ENCODE measurements at places on chromosomes 2 and 18.

DNA sequence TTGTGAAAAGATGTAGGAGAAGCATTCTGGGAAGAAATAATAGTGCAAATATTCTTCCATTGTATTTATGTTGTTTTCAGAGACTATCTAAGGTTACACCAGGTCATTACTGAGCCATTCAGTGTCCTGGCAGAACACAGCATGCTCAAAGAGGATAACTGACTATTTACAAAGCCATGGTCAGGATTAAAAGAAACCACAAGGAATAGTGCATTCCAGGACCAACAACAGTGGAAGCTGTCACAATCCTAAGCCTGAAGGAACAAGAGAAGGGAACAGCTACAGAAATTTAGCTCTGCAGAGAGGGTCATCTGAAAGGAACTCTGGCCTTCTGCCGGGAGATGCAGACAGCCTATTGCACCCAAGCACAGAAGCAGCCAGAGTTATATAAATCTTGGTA is 116.7 kb downstream of the DSC3 start:
- no peak for DNase-seq

- DNase-seq, result no peak
Observed at GRCh38 chr18:3456686-3457069, 6.7 kb downstream of the TGIF1 start.

DNA sequence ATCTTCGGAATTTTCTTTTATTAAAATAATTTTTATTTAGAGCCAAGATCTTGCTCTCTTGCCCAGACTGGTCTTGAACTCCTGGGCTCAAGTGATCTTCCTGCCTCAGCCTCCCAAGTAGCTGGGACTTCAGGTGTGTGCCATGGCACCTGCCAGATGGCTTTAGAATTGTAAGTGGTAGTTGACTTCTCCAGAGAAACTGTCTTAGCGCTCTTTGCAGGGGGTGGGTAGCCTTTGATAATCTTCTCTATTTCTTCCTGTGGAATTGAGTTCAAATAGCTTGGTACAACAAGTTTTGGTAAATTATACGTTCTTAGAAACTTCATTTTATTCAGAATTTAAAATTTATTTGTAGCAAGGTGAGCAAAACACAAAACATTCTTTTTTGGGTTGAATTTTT is 113.3 kb downstream of the LDLRAD4 start:
- DNase-seq, result no peak

DNA sequence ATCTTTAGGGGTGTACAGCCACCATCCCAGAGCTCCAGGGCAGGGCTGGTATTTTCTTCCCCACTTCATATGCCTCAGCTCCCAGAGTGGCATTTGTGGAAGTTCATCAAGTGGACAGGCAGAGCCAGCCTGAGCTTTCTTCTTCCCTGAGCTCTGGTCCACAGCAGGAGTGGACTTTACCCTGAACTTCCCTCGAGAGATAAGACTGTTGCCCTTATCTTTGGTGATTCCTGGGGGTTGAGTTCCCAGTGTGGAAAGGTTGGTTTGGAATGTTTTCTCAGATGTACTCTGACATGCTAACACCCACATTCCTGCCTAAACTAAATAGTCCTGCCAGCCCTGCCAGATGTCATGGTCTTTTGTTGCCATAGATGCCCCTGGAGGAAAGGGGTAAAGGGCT is 62.0 kb upstream of the LGALSL start:
- DNase-seq, result no peak

DNA sequence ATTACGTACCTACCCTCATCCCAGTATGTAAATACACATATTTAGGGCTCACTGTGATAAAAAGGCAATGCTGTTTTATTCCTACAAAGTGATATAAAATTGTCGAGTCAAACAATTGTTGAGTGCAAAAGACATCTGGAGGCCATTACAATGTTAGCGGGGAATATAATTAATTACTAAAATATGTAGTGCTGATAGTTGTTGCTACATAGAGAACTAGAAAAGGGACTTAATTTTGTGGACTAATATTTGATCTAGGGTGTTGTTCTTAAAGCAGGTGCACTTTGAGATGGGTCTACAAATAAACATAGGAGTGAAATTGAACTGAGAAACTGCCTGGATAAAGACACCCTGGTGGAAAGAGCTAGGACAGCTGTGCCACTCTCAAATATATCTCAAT is 300.1 kb downstream of the NOL4 start:
- DNase-seq, result no peak

DNA sequence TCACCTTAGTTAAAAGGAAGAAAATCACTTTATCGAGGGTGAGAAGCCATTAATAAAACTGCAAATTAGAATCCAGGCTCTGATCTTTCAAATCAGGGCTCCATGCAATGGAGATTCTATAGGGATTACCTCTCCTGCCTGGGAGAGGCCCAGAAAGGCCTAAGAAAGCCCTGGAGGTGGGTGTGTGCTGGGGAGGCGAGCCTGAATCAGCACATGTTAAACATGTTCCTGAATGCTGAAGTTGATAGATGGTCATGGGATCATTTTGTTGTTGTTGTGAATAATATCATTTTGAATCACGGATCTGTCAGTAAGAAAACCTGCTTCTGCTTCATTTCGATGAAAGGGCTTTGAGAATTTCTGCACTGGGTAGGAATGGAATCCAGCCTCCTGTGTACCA is 254.3 kb downstream of the ACKR3 start:
- no peak for DNase-seq

DNA sequence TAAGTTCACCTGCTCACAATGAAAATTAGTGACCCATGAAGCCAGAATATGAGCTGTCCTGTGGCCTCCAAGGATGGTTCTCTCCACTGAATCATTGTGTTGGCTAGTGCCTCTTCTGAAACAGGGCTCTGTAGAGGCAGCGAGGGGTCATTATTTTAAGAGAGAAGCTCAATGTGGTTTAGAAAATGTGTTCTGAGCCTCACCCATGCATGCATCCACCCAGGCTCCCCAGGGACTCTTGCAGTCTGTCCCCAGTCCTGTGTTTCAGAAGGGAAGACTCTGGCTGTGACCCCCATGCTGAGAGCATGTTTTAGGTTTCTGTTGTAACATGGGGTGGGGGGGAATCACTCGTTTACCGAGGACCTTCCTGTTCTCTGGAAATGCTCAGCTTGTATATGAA is 135.2 kb downstream of the RNF144A start:
- DNase-seq, result no peak

DNA sequence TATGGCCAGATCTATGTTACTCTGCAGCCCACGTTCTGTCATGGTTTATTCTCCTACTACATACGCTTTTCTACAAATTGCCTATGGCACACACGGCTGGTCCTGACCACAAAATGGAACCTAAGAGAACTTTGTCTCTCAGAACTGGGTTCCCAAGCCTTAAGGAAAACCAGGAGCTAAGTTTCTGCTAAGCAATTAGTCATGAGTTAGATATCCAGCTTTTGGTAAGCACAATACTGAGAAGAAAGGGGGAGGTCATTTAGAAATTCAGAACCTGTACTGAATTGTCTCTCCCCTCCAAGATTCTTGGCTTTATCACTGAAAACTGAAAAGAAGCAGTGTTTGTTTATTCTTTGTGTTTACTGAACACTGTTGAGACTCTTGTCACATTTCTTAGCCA is 283.5 kb upstream of the TANK start:
- no peak for DNase-seq

- DNase-seq, result no peak
Observed at GRCh38 chr2:177295484-177295883, 31.0 kb upstream of the NFE2L2 start.

GRCh38 chr2:127829845-127830246 is 18.9 kb upstream of the WDR33 start:
- no peak for DNase-seq

DNA sequence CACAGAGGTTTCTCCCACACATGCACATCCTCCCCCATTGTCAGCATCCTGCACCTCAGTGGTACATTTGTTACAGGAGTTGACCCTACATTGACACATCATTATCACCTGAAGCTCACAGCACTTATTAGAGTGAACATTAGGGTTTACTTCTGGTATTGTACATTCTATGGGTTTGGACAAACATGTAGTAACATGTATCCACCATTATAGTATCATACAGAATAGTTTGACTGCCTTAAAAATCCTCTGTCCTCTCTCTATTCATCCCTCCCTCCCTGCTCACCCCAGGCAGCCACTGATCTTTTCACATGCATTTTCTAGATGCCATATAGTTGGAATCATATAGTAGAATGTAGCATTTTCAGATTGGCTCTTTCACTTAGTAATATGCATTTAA is 53.5 kb downstream of the NXPH2 start:
- DNase-seq, result no peak

GRCh38 chr2:179726461-179727180 is 134.8 kb downstream of the ZNF385B start:
- DNase-seq, result no peak

- no peak for DNase-seq
Observed at GRCh38 chr2:221943076-221943810, 355.6 kb downstream of the PAX3 start.

GRCh38 chr2:19801367-19802080 is 100.3 kb downstream of the TTC32 start:
- DNase-seq, result peak; percentile 81

- no peak for DNase-seq
Observed at GRCh38 chr2:229870903-229871656, 50.7 kb downstream of the TRIP12 start.

- DNase-seq, result no peak
Observed at GRCh38 chr18:58041633-58042032, 2.4 kb upstream of the NEDD4L start.

DNA sequence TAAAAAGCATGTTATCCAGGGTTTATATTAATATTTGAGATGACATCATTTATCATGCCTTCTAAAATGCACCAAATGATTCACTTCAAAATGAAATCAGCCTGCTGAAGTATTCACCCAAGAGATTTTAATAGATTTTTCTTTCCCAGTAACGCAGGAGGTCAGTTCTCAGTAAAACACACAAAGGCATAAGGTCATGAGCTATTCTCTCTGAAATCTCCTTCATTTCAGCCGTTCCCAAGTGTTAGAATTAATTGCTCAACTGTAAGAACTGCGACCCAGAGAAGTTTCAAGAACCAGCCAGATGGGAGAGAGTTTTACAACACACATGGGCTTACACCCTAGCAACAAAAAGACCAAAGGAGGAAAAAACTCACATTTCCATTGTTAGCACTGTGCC is 84.2 kb upstream of the PHLPP1 start:
- no peak for DNase-seq

DNA sequence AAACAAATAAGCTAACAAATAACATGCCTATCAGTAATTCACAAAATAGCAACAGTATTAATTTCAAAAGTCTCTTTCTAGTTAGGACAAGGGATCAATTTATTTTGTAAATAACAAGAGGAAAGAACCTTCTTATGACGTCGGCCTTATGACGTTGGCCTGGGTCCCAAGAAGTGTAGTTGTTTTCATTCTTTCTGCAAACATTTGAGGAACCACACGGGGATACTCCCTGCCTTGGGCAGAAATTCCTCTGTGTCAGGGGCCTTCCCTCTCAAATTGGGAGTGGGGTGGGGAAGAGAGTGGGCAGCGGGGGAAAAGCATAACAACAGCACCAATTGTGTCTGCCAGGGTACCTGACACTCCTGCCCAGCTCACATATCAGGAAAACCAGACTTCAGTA is 1.3 kb downstream of the CCDC68 start:
- DNase-seq, result no peak

DNA sequence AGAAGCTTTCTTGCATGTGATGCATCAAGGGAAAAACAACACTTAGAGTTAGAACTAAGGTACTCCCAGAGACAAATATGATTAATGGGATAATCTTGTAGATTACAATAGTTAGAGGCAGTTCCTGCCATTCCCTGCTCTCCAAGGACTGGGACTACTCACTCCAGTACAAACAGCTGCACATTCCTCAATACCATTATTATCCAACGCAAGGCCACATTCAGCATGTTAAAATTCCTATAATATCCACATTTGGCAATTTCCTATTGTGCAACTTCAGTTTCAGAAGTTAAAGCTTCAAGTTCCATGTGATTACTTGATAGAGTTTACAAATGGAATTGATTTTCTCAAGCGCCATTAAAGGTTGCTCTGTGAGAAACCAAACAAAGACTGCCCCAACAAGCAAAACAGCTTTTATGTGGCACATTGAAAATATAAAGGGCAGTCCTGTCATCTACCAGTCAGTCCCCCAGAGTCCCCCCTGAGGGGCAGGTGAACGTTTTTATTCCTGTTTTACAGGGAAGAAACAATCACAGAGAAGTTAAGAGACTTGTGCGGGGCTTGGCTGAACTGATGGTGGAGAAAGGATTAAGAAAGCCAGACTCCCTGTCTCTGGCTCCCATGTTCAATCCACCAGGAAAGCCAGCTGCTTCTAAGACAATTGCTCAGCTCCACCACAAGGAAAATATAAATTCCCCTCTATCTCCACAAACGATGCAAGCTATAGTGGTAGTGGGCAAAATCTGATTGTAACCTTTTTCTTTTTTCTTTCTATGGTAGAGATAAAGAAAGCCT is 72.6 kb downstream of the TXNL1 start:
- DNase-seq, result no peak

DNA sequence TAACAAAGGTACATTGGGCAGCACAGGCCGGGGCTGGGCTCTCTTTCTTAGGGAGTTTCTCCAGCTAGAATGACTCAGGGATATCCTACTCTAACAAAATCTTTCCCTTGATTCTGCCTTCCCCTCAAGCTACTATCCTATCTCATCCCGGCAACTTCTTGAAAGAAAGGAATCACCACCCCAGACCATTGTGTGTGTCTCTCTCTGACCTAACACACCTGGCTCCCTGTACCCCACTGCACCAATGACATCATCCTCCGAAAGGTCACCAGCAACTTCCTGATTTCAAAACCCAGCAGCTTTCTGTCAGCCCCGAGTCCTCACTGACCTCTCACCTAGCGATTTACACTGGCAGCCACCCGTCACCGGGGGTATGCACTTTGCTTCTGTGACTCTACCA is 72.1 kb upstream of the MAP4K4 start:
- no peak for DNase-seq

Data from heart right ventricle (tissue), 16 donors.